NCI-H1930 (cell line): ENCODE measurements at places on chromosomes 1 and 21.
A peak's percentile ranks its signal among the peaks of the same experiment; 100 is the strongest.

DNA sequence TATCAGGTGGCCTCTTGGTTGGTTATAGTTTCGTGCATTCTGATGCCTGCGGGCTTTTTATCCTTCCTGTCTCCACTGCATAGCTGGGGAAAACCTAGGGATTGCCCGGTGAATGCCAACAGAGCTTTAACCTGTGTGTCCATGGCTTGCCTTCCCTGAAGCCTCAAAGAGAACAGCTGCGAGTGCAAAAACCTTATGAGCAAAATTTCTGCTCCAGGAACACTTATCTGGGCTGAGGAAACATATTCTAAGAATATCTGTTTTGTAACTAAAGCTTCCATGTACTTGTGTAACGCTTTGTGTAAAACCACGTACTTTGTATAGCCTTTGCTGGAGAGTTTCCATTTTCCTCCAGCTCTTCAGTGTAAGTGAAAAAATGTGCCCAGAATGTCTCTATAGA, 7.2 kb downstream of the CNST start:
- DNase-seq, result no peak

DNA sequence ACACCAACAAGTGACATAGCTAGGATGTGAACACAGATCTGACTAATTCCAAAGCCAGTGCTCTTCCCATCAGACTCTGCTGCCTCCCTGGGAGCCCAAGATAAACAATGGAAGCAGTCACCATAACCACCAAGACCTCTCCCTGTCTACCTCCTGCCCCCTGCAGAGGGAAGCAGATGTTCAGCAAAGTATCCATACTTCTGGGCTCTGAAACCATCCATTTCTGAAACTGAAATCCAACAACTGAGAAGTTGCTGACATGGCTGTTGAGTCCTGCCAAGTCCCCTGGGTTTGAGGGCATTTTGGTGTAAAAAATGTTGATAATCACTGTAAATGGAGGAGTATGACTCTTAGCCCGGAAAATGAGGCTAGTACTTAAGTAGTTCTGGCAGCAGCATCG, 102.1 kb downstream of the TYW3 start:
- DNase-seq, result no peak

DNA sequence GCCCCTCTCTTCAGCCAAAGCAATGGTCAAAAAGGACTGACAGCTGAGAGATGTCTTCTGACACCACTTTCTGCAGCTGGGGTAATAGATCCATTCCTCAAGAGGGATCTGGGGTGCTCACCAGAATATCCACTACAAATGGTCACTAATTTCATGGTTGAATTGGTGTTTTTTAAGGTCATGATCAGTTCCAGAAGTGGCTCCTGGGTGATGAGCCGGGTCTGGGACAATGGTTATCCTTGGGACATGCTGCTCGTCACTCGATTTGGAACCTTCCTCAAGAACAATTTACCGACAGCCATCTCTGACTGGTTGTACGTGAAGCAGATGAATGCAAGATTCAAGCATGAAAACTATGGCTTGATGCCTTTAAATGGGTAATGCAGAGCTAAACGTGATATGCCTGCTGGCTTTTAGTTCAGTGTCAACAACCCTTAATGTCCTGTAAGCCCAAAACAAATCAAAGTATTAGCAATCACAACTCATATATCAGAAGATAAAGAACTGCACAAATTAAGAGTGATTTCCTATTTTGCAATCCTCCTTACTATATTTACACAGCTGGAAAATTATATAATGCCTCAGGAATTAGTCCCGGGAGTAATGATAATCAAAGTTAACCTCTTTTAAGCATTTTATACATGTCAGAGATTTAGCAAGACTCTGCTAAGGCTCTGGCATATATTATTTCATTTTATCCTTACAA, 20.1 kb downstream of the FMO3 start:
- no peak for DNase-seq

GRCh38 chr1:228101614-228101993, 1.5 kb downstream of the C1orf35 start:
- DNase-seq, result no peak

DNA sequence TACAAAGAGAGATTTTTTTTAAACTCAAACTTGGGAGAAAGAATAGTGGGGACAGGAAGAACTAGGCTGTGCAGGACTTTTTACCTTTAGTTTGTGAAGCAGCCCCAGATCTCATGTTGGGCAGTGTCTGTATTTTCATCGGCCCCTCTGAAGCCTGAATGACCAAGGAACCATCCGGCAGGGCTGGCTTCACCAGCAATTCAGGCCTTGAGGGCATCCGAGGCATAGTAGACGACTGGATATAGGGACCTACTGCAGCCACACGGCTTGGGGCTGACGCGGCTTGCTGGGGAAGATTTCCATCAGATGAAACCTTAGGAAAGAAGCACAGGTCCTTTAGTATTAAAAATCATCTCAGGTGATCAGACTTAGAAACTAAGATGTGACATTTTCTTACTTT, 43.7 kb downstream of the TP53BP2 start:
- no peak for DNase-seq

DNA sequence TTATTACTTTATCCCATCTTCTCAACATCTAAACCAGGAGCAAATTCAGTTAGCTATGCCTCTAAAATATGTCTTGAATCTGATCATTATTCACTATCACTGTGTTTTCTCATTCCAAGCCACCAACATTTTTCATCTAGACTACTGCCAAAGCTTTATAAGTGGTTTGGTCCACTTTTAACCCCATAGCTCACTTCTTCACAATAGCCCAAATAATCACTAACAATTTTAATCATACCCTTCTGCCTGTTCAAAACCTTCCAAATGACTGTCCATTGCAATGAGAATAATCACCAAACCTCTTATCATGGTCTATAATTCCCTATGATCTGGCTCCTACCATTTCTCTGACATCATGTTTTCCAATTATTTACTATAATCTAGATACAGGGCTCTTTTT, 149.8 kb upstream of the ZNHIT6 start:
- DNase-seq, result no peak

GRCh38 chr1:203860396-203861025, 888 bp upstream of the SNRPE start:
- DNase-seq, result no peak

GRCh38 chr1:42753070-42753469, 13.0 kb upstream of the CLDN19 start:
- no peak for DNase-seq

DNA sequence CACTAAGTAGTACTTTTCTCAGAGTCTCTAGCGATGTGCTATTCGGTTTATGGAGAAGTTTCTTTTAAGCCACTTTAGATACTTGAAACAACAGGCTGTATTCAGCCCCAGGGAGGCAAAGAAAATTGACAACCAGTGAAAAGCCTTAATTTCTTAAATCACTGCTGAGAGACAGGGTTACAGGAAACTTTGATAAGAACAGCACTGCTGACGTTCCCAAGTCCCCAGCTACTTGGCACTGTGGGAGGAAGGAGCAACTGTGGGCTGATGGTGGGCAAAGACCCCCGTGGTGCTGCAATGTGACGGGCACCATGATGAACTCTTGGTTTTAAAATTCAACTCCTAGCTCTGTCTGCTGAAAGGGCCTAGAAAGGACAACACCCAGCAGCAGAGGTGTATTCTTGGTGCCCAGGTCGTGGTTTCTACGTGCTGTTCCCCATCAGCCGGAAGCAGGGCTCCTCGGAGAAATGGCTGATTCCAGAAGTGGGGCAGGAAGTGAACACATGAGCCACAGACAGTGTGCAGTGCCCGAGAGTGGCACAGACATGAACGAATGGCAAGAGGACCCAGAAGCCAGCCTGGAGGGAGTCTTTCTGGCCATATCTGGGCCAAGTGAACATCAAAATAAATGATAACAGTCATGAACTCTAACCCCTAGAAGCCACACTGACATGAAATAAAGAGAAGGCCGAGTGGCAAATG, 5.3 kb downstream of the PTTG1IP start:
- no peak for DNase-seq

- DNase-seq, result peak; percentile 58
These were observed 40.6 kb upstream of the MARK1 start for GRCh38 chr1:220487297-220487820.

DNA sequence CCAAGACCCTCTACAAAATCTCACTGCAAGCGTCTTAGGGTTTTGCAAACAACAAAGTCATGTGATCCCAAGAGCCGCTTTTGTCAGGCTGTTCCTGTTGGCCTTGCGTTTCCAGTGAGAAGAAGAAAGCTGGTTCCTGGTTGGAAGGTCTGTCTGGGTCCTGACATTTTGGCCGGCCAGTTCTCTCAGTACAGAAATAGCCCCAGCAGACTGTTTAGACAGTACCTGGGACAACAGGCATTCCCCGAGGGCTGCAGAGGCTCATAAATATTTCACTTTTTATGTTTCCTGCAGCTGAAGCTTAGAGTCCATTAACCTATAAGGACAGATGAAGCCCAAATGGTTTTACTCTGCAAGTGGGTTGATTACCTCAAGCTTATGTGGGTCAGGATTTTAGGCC, 8.6 kb downstream of the GPR137B start:
- DNase-seq, result no peak

DNA sequence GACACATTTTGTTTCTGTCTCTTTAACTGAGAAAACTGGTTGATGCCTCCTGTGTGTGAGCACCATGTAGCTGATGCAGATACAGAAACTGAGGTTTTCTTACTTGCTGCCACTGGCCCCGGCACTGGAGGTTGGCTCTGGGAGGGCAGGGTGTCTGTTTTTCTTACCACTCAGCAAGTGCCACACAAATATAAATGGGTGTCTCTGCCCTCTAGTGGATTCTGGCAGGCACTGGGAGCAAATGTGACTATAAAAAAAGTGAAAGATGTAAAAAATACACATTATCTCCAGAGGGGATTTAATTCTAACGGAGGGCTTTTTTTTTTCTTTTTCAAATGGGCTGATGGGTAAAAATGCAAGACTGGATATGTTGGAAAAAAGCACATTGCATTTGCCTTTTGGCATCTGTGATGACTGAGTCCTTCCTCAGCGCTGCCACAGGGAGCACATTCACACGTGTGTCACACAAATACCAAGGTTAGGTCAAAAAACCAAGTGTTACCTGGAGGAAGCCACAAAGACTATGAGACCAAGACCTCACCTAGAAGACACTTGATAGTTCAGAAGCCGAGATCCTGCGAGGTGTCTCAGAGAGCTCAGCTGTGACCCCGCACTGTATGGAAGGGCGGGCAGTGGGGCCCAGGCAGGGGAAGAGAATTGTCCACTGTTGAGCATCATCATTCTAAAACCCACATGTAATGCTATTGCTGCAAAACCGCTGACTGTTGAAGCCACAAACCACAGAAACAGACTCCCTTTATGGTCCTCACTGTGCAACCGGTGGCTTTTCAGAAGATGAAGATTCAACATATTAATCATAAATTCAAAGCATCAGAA, 18.9 kb downstream of the PGBD2 start:
- peak; percentile 3 for DNase-seq

GRCh38 chr1:73452522-73452921, 745.5 kb downstream of the LRRIQ3 start:
- DNase-seq, result no peak

DNA sequence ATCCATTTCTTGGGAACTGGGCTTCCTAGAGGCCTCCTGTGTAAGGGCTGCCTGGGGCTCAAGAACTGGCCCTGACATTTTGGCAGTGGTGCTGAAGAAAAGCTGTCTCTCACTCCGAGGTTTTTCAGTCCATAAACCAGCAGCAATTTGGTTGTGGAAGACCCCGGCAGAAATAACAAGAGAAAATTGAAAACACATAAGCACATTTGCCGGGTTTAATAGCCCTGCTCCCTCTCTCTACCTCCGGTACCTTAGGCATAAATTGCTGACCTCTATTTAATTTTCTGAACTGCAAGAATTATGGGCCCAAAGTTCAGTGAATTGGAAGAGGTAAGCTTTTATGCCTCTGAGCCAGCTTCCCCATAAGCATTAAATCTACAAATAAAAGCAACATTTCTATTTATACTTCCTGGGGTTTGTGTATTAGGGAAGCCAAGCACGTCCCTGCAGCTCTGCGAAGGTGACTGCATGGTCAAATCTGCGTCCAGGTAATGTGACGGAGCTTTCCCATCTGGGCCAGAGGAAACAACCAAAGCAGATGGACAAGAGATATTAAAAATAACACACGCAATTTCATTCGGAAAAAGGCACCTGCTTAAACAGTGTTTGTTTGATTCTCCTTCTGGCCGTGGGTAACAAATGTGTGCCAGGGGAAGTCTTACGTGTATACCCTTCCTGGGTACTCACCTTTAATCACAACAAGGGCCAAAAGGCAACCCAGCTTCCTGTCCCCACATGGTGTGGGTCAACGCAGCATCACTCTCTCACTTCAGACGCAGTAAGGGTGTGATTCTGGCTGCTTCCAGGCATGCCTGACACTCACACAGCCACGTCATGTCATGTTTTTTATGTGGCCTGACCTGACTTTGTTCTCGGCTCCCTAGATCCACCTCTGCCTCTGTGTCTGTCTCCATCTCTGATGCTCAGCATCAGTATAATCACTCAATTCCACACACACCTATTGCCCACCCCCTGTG, 69.2 kb downstream of the PAPPA2 start:
- no peak for DNase-seq

DNA sequence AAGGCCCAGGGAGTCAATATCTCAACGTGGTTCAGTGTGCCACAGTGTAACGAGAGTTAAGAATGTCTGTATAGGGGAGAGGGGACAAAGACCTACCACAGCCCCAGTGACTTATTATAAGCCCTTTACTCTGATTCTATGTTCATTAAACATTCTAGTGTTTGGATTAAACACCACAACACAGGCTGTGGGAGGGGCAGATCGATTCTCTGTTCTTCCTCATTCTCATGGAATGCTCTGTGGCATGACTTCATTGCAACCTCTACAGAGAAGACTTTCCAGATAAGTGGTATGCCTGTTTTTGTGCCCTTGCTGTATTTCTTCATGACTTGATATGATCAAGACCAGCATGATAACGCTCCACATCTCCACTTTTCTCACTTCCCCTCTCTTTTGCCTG, 39.0 kb upstream of the CD5L start:
- no peak for DNase-seq

DNA sequence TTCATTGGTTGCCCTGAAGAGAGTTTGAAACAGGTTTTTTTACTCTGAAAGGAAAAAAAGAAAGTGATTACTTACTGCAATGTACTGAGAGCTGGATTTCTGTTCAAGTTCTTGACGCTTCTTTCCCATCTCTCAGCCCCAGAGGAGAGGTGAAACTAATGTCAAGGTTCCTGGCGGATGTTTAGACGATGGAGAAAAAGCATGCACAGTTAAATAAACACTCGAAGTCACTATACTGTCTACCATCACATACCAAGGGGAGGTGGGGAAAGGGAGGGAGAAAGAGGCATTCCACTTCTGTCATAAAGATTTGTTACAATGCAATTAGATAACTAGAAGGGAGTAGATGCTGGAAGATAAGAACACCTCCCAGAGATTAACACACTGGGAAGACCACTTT, 177.0 kb upstream of the TNR start:
- no peak for DNase-seq

DNA sequence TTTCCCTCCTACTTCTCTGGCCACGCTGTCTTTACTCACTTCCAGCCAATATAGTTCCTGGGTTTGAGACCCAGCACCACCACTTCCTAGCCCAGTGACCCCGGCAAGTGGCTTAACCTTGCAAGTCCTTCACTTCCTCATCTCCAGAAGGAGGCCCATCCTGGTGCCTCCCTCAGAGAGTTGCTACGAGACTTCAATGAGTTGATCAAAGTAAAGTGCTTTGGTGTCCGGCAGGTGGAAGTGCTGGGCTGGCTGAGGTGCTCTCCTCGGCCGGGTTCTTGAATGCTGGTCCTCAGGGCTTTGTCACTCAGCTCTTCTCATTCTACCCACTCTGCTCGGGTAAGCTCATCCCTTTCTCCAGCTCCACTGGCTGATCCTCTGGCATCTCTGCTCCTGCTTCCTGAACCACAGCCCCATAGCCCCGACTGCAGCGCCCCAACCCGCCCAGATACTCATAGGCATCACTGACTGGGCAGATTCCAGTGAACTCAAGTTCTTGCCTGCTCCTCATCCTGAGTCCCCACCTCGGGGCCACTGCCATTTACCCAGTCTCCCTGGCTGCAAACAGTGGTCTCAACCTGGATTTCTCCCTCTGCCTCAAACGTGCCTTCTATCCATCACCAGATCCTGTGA, 75.8 kb upstream of the WNT4 start:
- DNase-seq, result no peak
